ENCODE measurements at places on chromosomes 2 and 18.

DNA sequence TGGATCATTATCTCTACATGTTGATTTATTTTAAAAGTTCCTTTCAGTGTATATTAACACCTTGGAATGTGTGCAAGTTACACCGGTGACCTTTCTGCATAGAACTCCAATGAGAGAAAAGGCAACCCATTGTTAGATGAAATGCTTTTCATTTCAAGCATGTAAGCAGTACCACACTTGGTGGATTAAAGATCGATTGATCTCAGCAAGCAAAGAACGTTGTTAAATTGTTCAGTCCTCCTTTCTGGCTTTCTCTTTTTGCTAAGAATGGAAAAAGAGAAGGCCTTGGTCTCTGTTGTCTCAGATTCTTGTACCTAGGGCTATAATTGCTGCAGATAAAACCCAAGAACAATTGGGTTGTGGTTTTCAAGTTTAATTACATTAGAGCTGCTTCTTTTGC lies 843.0 kb downstream of the DPP10 start:
- DNase-seq: no peak

DNA sequence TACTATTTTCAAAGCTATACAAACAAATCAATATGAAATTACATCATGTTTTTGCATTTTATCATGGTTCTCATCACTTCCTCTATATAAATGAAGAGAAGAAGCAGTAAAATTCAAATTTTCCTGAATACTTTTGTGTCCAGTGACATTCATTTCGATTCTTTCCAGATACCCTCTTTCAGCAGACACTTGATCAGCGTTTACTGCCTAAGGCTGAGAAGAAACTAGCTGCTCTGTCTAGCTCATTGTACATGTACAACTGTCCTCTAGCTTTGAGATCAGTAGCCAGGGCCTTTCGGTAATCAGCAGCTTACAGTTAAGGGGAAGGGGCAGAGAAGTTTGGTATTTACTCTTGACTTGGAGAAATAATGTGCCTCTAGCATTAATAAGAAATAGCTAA lies 4.8 kb downstream of the VRK2 start:
- DNase-seq: no peak

- DNase-seq: no peak
Observed at GRCh38 chr2:183105402-183106134, 18.7 kb upstream of the NUP35 start.

DNA sequence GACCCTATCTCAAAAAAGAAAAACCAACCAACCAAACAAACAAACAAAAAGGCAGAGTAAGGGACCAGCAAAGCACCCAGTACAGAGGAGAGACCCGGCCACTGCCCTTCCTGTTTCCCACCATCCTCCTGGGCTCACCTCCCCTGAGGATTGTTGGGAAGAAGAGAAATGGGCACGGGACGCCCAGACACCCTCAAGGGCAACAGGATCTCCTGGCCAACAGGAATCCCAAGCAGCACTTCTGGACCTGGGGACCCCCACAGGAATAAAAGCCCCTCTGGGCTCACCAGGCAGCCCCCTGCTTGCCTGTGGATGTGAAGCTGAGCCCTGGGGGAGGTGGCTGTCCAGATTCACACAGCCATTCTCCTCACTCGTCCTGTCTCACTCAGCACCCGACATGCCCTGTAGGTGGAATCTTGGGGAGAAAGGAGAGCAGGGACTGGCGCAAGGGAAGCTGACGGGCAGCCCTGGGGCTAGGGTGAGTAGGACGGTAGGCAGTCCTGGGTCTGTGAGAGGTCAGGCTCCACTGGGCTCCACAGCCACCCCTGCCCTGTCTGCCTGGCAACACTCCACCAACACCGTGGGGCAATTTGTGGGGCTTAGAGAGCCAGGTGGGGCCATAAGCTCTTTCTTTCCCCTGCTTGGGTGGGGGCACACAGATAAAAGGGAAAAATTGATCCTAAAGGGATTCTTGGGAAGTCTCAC lies 18.0 kb downstream of the KLF11 start:
- no peak for DNase-seq

DNA sequence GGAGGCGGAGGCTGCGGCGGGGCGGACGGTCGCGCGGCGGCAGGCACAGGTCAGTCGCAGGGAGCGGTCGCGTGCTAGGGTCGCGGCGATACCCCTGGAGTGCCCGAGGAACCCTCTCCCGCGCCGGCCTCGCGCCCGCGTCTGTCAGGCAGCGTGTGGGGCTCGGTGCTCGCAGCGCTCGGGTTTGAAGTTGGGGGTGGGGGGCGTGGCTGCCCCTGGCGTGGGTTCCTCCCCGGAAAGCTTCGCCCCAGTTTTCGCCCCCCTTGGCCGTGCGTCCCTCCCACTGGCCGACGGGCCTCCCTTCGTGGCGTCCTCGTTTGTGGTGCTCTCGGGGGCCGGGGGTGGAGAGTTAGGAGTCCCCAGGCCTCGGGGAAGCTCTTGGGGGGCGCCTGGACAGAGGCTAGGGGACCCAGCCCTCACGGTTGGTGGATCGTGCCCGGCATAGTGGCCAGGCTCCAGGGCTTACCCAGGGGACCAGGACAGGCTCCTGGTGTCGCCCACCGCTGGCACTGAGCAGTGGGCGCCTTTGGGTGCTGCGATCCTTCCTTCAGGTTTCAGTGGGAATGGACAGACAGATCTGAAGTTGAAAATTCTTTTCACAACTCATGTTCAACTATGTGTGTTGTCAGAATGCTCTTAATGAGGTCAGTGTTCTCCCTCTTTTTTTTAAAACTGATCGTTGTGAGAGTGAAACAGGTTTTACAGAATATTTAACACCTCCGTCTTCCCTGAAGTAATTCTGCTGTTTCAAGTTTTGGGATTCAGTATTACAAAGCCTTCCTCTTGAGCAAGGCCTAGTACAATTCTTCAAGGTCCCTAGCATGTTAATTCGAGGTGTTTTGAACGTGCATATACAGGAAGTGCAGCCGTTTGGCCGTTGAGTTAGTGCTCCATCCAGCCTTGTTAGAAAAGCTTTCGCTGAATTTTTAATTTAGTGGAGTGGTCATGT lies 604 bp downstream of the RALBP1 start:
- peak; percentile 30 for DNase-seq

DNA sequence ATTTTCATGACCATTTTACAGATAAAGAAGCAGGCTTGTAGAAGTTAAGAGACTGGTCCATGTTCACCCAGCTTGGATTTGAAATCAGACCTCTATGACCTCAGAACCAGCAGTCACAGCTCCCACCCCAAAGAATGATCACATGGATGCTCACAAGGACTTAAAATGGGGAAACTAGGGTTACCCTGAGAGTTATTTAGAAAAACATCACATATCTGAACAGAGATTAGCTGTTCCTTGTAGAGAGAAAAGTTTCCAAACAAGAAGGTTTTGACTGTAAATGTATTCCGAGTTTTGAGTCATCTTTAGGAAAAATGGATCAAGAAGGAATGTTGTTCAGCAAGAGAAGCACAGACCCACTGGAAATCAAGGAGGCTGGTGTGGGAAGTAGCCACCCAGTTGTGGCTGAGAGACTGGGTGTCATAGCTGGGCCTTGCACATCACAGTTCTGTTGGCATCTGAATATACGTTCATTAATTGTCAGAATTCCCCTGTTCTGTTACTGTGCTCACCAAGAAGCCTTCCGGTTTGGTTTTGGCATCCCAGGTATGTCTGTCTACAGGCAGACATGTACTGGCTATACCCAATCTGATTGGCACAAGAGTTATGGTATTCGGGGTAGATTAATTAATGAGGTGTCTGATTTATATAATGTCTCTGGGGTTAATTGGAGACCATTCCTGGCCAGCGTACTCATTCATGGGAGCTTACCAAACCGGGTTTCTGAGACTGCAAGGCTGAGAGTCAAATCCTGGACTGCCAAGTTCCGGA lies 371.8 kb upstream of the SLC14A2 start:
- no peak for DNase-seq

Data from hematopoietic multipotent progenitor cell treated with erythropoietin and hydrocortisone succinate and interleukin-3 and kit ligand, for 15 days (in vitro differentiated cells).